ENCODE measurements at places on chromosomes 4 and X.

DNA sequence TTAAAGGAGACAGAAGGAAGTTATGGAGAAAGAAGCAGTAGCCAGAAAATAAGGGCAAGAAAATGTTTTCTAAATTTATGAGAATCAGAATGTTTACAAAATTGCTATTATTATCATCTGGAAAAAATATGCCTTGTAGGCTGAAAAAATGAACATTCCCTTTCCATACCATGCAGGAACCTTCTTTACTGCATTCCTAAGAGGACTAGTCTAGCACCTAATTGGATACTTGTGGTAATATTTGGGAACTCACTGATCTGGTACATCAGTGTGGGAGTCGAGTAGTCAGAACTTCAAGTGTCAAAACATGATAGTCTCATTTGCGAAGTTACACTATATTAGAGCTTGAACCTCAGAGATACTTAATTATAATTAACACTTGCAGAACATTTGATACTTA is 51.9 kb downstream of the TET2 start:
- no peak for DNase-seq

GRCh38 chr4:172018358-172018757 is 205.2 kb downstream of the GALNTL6 start:
- no peak for DNase-seq

DNA sequence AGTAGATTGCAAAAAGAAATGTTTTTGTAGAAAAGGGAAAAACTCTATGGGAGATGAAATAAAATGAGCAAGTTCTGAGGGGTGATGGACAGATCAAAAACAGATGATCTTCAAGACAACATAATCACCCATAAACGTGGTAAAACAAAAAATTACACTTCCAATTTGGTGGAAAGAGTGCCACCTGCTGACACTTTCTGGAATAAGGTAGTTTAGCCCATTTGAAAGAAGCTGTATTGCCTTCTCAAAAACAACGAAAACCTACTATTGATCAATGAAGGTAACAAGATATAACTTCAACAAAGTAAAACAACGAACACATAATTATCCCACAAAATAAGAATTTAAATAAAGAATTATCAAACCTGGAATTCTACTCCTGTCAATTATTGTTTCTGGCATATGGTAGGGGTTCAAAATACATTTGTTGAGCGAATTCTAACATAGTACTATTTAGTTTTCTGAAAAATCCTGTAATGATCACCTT is 2.5 kb downstream of the COQ2 start:
- DNase-seq = peak; percentile 57

DNA sequence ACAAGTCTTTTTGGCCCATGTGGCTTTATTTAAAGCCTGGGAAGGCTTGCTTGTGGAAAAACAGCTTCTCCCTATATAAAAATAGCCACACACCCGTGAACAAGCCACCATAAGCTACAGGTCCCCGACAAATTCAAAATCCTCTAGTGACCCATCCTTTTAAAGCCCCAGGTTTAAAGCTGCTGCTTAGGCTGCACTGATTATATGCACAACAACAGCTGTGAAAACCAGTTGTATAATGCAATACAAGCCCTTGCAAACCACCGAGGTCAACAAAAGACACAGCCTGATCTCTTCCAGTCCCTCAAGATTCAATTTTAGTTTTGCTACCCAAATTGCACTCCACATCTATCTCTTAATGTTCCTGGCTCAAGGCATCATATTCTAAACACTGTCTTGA is 186.0 kb upstream of the WDFY3 start:
- DNase-seq = no peak

- DNase-seq = no peak
Measured at GRCh38 chrX:111759686-111760085, 78.7 kb downstream of the ALG13 start.

DNA sequence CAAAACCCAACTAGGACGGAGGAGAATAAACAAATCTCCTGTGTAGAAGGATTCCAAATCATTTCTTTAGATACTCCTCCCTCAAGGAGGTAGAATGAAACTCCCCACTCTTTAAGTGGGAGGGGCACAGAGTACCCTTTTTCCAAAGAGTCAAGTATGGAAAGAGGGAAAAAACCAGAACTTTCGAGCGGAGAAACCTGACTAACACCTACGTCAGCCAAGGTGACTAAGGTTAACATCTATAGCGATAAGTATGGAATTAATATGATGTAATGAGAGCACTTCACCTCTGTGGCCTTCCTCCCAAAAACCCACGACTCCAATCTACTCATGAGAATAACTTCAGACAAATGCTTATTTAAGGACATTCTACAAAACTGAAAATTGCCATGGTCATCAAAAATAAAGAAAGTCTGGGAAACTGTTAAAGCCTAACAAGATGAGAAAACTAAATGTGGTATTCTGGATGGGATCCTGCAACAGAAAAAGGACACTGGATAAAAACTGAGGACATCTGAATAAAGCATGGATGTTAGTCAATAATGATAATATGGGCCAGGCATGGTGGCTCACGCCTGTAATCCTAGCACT is 157.0 kb upstream of the MAP3K15 start:
- DNase-seq = no peak
